ENCODE measurements at places on chromosomes 3 and 15.

- DNase-seq, result no peak
Observed at GRCh38 chr3:21839592-21839991, 88.6 kb upstream of the ZNF385D start.

DNA sequence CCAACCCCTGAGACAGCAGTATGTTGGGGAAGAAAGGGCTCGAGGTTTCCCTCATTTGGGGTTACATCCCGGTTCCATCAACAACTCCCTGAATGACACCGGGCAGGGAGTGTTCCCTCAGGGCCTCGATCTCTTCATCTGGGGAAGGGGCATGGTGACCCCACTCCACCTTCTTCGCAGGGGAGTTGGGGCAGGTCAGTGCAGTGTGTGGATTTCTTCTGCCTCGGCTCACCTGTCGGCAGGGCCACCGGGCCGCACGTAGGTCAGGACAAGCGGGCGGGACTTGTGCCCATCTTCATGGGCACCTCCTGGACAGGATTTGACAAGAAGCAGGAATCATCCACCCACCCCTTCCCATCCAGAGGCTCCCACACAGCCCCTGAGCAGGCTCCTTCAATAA, 17.4 kb downstream of the GRIP2 start:
- no peak for DNase-seq

DNA sequence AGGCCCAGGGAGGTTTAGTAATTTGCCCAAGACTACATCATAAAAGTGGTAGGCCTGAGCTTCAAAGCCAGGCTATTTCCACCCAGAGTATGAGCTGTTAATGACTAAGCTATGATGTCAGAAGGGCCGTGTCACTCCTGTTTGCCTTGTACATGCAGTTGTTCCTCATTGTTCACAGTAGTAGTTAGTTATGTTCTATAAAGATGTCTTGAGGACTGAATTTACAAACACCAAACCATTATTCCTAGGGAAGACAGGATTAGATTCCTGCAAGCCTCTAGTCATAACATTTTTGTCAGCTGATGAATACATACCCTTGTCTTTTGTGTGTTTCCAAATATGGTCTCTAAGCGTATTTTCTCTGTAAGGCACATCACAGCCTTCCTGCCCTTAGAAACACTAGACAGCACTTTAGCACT, 20.9 kb upstream of the LARS2 start:
- DNase-seq, result no peak

- no peak for DNase-seq
Observed at GRCh38 chr15:55586808-55587207, 1.3 kb downstream of the PYGO1 start.

DNA sequence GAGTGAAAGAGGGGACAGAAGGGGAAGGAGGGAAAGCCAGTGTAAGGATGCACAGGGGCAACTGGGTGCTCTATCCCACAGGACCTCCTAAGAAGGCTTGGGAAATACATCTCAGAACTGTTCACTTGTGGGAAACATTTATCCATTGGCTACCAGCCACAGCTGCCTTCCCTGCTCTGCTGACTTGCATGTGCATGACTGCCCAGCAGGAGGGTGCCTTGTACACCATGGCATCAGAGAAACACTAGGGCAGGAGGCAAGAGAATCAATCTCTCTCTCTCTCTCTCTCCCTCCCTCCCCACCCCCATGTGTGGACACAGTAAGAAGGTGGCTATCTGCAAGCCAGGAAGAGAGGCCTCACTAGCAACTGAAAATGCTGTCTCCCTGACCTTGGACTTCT, 62.9 kb upstream of the ZBTB38 start:
- DNase-seq, result no peak
